ENCODE measurements at places on chromosomes 3 and 15.

DNA sequence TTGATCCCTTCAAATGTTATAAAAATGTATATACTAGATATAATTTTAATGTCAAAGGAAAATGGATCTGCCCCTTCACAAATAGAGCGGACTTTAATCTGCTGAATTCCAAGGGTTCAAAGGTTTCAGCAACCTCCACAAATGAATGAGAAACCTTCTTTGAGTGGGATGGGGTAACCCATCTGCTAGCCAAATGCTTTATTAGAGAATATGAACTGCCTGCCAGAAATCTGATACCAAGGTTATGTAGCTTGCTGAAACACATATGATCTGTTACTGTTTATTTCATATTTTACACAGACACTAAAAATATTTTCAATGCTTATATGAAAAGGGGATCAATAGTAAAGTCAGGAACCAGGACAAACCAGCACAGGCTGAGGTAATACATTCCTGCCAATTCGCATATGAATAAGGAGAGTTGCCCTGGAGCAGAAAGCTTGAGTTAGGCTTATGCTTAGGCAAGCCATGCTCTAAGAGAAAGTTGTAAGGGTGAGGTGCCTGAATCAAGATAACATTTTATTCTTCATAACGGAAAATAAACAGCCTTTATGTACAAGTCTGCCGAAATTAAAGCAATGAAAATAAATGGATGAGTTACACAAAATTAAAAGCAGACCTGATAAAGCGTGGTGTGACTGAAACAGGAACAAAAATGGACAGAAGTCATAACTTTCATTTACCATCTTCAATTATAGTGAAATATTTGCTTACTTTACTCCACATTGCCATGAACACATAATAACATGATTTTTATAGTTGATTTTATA lies 26.5 kb downstream of the PLOD2 start:
- no peak for DNase-seq

- no peak for DNase-seq
Measured at GRCh38 chr3:174193604-174194003, 665.5 kb upstream of the NAALADL2 start.

GRCh38 chr3:31254483-31254882 lies 278.2 kb upstream of the STT3B start:
- DNase-seq = peak; percentile 53

DNA sequence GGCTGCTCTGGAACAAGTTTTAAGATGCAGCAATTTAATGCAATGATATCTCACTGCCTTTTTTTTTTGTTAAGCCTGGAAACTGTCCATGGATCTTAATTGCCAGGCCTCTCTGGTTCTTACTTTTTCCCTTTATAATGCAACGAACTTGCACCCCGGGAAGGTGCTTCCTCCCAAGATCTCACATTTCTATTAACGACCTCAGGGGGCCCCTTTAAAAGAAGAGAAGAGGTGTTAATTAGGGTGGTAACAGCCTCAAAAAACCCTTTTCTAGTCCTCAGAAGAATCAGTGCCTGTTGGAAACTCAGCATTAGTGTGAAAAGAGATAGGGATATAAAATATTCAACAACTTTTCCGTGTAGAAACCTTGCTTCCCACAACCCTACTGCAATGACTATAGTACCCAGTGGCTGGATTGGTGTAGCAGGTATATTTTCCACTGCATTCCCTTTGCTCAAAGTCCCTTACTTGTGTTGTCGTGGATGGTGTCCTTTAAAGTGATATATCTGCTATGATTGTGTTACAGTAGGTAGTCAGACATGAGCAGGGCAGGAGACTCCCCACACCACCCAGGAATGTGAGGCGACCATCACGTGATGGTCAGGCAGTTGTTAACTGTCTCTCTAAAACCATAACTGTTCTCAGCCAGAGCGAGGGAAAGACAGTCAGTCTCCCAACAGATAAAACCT lies 121.8 kb downstream of the CTNNB1 start:
- DNase-seq = no peak

- no peak for DNase-seq
Measured at GRCh38 chr15:67180514-67181191, 73.8 kb downstream of the AAGAB start.

- DNase-seq = no peak
Measured at GRCh38 chr3:129195731-129196256, 12.1 kb upstream of the CNBP start.

All from COR-L47 (cell line).